ENCODE measurements at places on chromosomes 1 and 21. TPM values are rescaled to one million over a fixed set of nuclear protein-coding genes. Genes with fewer than 3 reads are reported as not detected.
A peak's percentile ranks its signal among the peaks of the same experiment; 100 is the strongest.

Gene DCLRE1B
- 4.9 TPM for total RNA-seq

DNA sequence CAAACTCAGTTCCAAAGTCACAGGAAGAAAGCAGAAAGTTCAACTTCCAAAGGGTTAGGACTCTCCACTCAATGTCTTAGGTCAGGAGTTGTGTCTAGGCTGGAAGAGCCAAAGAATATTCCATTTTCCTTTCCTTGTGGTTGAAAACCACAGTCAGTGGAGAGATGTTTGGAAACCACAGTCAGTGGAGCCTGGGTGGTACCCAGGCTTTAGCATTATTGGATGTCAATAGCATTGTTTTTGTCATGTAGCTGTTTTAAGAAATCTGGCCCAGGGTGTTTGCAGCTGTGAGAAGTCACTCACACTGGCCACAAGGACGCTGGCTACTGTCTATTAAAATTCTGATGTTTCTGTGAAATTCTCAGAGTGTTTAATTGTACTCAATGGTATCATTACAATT is 11.7 kb downstream of the ATF3 start:
- H3K4me3 ChIP-seq, result no peak overlapping the region
- no peaks in the 10 kb centered on the region for H3K4me1 ChIP-seq
- H3K36me3 ChIP-seq, result no peaks in the 10 kb centered on the region
- no peak overlapping the region for H3K27ac ChIP-seq
- no peaks in the 10 kb centered on the region for H3K27me3 ChIP-seq

GRCh38 chr1:182215764-182216163 is 154.3 kb upstream of the ZNF648 start:
- H3K4me1 ChIP-seq, result no peaks in the 10 kb centered on the region
- no peak overlapping the region for H3K27ac ChIP-seq
- H3K4me3 ChIP-seq, result no peak overlapping the region
- no peaks in the 10 kb centered on the region for H3K36me3 ChIP-seq
- no peaks in the 10 kb centered on the region for H3K27me3 ChIP-seq

Gene YBX1
- total RNA-seq, result 617 TPM

DNA sequence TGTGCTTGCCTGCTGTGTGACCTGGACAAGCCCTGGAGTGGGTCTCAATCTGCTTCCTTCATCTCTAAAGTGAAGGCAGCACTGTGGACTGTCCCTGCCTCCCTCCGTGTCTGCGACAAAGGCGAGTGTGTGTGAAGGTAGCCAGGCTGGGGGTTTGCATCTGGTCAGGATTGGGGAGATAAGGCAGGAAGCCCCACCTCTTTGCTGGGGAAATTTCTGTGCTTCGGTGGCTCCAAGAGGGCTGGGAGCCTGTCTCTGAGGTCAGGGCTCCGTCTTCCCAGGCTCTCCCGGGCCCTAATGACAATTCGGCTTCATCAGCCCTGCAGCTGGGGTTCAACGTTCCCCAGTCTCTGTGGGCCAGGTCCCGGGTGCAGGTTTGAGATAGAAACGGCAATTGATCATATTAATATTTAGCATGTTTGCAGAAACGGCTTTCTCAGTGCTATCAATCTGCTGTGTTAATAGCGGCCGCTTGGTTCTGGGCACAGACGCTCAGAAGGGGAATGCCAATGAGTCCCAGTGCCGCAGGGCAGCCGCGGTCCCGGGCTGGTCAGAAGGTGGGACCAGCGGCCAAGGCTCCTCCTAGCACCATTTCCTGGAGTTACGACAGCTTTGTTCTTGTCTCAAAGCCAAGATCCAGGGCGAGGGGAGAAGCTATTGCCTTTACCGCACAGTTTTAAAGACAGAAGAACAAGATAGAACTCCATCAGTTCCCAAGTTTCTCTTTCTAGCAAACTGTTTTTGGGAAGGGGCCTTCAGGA is 105.7 kb downstream of the PRDM16 start:
- peaks cover 61% of the 10 kb centered on the region for H3K4me1 ChIP-seq
- no peak overlapping the region for H3K4me3 ChIP-seq
- H3K27me3 ChIP-seq, result no peaks in the 10 kb centered on the region
- peak overlapping the region; percentile 14 for H3K27ac ChIP-seq
- no peaks in the 10 kb centered on the region for H3K36me3 ChIP-seq
- peak; percentile 90 for DNase-seq

GRCh38 chr1:199007423-199007822 is 368.6 kb downstream of the PTPRC start:
- DNase-seq, result no peak
- no peaks in the 10 kb centered on the region for H3K27me3 ChIP-seq
- no peak overlapping the region for H3K4me3 ChIP-seq
- no peaks in the 10 kb centered on the region for H3K36me3 ChIP-seq
- H3K4me1 ChIP-seq, result peaks cover 4% of the 10 kb centered on the region
- no peak overlapping the region for H3K27ac ChIP-seq

GRCh38 chr21:46455575-46456385 is 2.9 kb upstream of the DIP2A start:
- H3K4me1 ChIP-seq, result peaks cover 10% of the 10 kb centered on the region
- peak; percentile 55 for DNase-seq
- peak overlapping the region; percentile 32 for H3K27ac ChIP-seq
- H3K27me3 ChIP-seq, result no peaks in the 10 kb centered on the region

Gene KCNT2
- 3.0 TPM for total RNA-seq

Gene C1QA
- 27.4 TPM for total RNA-seq

Gene TLCD4
- 12.8 TPM for total RNA-seq

DNA sequence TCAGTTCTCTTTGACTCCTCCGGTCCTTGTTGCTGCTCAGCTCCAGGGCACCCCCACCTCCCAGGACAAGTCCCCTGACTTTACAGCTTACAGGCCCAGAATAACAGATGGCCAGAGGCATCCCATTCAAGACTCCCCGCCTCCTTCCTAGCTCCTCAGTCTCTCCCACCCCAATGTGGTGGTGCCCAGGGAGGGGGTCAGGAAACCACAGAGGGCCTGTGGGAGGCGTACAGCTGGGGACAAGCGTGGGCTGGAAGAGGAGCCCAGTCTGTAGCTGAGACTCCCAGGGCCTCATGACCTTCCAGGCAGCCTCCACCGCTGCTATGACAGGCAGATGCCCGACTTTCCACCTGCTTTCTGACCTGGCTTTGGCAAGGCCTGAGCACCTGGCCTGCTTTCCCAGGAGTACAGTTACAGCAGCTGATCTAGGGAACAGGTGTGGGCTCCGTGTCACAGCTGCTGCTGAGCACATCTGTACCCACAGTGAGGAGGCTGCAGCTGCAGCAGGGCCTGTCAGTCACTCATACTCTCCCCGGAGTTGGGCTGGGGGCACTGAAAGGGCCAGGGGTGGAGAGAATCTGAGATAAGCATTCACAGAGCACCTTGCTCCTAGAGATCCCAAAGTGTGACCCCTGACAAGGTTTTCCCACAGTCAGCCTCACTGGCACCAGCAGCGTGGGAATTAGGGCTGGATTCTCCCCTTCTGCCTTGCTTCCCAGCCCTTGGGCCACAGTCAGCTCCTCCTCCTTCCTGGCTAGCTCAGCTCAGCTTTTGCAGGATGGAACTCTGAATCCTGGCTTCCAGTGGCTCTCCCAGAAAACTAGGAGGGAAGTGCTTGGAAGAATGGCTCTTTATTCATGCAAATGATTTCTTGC is 7.1 kb upstream of the NAV1 start:
- no peaks in the 10 kb centered on the region for H3K36me3 ChIP-seq
- H3K4me1 ChIP-seq, result no peaks in the 10 kb centered on the region
- no peak for DNase-seq
- H3K27me3 ChIP-seq, result no peaks in the 10 kb centered on the region
- H3K4me3 ChIP-seq, result no peak overlapping the region

Gene PLA2G2A
- 33.1 TPM for total RNA-seq

Gene RAB3B
- 0.57 TPM for total RNA-seq

DNA sequence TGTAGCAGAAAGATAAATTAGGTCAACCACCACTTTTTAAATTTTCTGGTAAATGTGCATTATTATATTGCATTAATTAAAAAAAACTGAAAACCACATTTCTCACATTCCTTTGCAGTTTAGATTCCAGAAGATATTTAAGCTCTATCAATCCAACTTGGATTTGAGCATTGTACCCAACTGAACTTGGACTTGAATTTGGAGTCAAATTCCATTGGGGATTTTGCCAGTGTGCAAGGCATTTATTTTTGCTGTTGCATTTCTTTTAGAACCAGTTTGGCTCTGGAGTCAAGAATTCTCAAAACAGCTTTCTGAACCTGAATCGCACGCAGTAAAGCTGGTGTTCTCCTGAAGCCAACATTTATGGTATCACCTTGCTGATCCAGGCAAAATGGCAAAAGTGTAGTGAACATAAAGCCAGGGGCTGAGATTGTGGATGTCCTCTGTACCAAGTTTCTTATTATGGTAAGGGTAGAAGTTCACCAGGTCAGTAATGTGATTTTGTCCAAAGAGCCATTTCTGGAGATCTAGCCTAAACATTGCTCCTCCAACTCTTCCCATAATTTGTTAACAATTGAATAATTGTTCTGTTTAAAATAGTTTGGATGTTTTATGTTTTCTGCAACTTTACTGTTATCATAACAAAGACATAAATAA is 890.9 kb downstream of the LRRIQ3 start:
- no peaks in the 10 kb centered on the region for H3K27me3 ChIP-seq
- no peaks in the 10 kb centered on the region for H3K36me3 ChIP-seq
- no peak overlapping the region for H3K27ac ChIP-seq
- DNase-seq, result no peak

DNA sequence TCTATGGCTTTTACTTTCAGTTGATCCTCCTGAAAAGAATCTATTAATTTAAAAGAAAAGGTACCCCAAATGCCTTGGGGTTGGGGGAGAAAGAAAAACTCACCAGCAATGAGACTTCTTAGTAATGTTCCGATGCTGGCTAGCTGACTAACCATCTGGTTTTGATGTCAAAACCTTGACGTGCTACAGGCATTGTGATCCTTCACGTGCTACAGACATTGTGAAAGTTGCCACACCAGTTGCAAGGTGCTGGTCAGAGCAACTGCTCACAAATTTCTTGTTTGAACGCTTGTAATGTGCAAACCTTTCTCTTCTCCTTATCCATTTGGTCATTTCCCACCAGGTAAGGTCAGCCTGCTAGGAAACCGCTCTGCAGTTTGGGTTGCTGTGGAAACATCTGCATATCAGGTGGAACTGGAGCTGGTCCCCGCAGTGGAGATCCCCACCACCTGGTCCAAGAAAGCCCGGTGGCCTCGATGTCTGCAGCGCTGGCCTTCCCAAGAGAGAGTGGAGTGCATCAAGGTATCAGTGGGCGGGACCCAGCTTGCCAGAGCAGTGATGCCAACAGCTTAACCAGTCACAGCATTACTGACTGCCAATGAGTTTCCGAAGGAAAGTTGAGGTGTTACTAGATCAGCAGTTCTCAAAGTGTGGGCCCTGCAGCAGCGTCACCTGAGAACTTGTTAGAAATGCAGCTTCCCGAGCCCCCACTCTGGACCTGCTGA is 16.1 kb downstream of the MAB21L3 start:
- no peaks in the 10 kb centered on the region for H3K36me3 ChIP-seq
- no peak overlapping the region for H3K4me3 ChIP-seq
- no peak overlapping the region for H3K27ac ChIP-seq

DNA sequence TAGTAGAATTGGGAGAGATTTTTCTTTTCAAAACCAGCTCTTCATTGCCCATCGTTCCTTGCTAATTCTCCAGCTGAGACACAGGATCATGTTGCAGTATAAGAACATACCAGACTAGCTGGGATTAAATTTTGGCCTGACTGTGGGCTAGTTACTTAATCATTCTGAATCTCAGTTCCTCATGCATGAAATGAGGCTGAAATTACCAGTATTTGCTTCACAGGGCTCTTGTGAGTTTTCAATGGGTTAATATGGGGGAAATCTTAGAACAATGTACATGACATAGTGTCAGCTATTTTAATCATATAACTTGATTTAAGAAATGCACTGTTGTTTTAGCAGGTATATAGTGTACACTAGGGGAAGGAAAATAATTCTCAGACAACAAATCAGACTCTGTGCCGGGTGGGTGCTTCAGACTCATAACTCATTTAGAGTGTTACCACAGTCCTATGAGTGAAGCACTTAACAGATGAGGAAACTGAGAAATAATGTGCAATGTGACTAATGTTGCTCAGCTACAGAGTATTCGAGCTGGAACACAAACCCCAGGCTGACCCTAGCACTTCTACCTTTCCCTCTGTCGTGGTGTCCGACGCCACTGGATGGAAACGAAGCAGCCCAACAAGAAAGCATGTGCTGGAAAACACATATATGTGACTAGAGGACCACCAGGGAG is 137.6 kb upstream of the SGIP1 start:
- no peaks in the 10 kb centered on the region for H3K27me3 ChIP-seq
- H3K4me3 ChIP-seq, result no peak overlapping the region
- H3K4me1 ChIP-seq, result peaks cover 3% of the 10 kb centered on the region
- no peak for DNase-seq
- H3K36me3 ChIP-seq, result no peaks in the 10 kb centered on the region

DNA sequence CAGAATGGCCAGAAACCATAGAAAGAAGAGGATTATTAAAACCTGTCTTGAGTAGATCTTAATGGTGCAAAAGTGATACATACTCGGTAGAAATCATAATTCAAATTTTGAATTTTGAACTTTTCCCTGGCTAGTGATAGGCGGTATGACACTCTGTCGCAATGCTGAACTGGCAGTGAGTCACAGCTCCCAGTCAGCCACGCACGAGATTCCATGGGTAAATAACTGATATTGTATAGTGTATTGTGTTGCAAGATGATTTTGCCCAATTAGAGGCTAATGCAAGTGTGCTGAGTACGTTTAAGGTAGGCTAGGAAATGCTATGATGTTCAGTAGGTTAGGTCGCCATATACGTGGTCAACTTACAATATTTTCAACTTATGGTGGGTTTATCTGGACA is 207.0 kb downstream of the SIPA1L2 start:
- no peak for DNase-seq
- peaks cover 3% of the 10 kb centered on the region for H3K36me3 ChIP-seq
- H3K4me1 ChIP-seq, result no peaks in the 10 kb centered on the region
- no peak overlapping the region for H3K27ac ChIP-seq

Gene KIF26B
- 2.7 TPM for total RNA-seq

Gene NBPF19
- total RNA-seq, result 50.7 TPM

Gene FMO3
- 9.0 TPM for total RNA-seq

- H3K36me3 ChIP-seq, result no peaks in the 10 kb centered on the region
- no peak overlapping the region for H3K4me3 ChIP-seq
- no peak overlapping the region for H3K27ac ChIP-seq
- H3K4me1 ChIP-seq, result no peaks in the 10 kb centered on the region
Measured at GRCh38 chr1:163227126-163227525, 24.4 kb upstream of the RGS5 start.

DNA sequence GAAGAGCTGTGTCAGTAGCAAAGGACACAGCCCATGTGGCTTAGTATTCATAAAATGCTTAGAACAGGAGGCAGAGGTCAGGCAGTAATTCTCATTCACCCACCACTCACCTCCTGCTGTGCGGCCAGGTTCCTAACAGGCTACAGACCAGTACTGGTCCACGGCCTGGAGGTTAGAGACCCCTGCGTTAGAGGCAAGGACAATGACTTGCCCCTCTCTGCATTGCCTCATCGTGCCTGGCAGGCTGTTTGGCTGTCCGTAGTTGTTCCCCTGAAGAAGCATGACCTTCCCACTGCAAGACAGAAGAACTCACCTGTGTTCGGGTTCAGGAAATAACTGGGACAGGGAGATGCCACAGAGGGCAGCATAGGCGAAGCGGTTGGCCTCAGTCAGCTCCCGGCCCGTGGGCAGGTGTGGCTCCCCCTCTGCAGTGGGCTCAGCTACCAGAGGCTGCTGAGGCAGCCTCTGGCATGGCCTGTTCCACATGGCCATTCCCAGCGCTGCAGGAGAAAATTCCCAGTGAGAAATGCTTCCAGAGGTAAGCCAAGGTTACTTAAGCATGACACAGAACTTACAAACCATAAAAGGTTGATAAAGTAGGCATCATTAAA is 19.3 kb downstream of the TMCO4 start:
- no peak overlapping the region for H3K4me3 ChIP-seq
- no peaks in the 10 kb centered on the region for H3K36me3 ChIP-seq
- no peaks in the 10 kb centered on the region for H3K4me1 ChIP-seq
- no peak for DNase-seq
